Metanephros (tissue), 2 donors: ENCODE measurements at places on chromosomes 1 and 21. TPM values are rescaled to one million over a fixed set of nuclear protein-coding genes. Genes with fewer than 3 reads are reported as not detected.

The KCNQ4 gene
- total RNA-seq = 8.6 TPM

The SPRR2A gene
- not detected for total RNA-seq

The C8B gene
- total RNA-seq = not detected

The POFUT2 gene
- total RNA-seq = 37.3 TPM

The GATAD2B gene
- 15.9 TPM for total RNA-seq

The FALEC gene
- total RNA-seq = not detected
